BJ (cell line): ENCODE measurements at places on chromosomes 13 and 19. TPM values are rescaled to one million over a fixed set of nuclear protein-coding genes. Genes with fewer than 3 reads are reported as not detected.

DNA sequence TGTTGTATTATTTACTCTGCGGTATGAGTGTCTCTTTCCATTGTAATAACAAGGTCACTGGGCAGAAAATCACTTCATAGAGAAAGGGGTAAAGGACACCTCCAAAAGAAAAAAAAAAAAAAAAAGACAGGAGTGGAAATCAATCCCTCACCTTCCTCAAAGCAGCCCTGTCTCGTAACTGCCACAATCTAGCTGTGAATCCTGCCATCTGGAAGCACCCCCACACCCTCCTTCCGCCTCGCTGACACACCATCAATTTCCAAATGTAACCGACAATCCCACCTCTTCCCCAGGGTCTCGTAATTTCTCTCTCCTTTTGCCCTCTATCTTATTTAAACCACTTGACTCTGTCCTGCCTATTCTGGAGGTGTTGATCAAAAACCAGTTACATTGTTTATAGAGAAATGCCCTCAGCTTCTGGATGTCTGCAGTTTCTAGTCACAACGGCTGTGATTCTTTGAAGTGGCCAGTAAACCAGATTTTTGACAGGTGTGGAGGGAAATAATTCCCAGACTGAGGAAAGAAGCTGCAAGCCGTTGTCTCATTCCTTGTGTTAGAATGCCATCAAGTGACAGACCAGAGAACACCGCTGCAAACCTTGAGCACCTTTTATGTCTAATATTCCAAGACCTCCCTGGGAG, 9.1 kb upstream of the POP4 start:
- DNase-seq = no peak

DNA sequence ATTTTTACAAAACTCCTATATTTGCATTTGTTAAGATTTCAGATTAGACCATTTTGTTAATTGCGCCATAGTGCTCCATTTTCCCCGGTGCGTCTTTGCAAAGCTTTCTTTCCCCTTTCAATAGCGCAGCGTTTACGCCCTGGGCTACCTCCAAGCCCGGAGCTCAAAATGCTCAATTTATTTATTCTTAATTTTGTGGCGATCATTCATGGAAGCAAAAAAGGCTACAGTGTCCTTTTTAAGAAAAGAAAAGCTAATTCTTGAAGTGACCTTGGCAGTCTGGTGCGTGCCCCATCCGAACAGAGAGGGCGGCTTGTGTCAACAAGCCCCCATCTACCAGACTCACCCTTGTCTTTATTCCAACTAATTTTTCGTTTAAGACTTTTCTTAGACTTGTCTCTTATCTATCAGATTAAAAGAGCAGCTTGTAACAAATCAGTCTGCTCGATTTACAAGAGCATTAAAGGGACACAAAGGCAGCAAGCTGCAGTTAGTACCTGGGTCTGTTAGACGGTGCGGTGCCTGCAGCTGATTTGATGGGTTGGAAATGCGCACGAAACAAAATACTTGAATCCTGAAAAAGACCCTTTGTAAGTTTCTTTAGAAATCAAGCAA, 30.1 kb downstream of the GSX1 start:
- DNase-seq = no peak

- DNase-seq = no peak
These were observed 104.1 kb upstream of the ZNF492 start for GRCh38 chr19:22530042-22530441.

- no peak for DNase-seq
These were observed 38.9 kb downstream of the TSC22D1 start for GRCh38 chr13:44537248-44537647.

GRCh38 chr13:109963960-109964563, 177.7 kb upstream of the IRS2 start:
- DNase-seq = no peak

DNA sequence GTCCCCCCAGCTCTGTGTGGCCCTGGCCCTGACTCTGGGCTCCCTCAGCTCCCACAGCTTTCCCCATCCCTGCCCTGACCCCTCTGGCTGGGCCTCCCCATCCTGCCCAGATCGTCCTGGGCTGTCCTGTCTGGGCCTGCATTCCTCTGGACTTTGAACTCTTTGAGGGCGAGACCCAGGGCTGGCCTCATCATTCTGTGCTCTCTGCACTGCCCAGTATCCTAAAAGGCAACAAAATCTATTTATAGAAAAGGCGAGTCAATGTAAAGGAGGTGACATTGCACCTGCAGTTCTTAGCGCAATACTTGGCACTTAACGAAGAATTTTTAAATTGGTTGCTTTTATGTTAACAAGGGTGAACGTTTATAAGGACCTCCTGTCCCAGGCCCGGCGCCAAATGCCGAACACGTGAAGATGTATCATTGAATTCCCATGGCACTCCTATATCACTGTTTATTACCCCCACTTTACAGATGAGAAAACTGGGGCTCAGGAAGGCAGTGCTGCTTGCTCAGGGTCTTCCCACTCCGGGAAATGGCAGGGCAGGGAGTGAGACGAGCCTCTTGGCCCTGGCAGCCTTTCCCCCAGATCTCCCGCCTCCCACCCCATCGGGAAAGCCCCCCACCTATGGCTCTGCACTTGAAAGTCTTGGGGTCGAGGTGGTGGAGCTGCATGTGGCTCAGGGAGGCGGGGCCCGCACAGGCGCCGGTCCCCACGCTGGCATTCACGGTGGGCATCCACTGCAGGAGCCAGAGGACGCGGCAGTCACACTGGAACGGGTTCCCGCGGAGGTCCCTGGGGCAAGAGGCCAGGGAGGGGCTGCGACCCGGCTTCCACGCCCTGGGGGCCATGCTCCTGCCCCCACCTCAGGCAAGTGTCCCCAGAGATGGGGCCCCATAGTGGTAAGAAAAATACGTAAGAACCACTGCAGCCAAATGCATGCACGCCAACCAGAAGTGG, 3.8 kb downstream of the LGI4 start:
- no peak for DNase-seq

- no peak for DNase-seq
These were observed at the start of gene CXCL17 for GRCh38 chr19:42442833-42443232. Gene CXCL17 (minus strand): TSS chr19:42442946. CDS start chr19:42442832, 114 bp downstream.

GRCh38 chr19:20102097-20102496, 24.3 kb downstream of the ZNF90 start:
- no peak for DNase-seq

DNA sequence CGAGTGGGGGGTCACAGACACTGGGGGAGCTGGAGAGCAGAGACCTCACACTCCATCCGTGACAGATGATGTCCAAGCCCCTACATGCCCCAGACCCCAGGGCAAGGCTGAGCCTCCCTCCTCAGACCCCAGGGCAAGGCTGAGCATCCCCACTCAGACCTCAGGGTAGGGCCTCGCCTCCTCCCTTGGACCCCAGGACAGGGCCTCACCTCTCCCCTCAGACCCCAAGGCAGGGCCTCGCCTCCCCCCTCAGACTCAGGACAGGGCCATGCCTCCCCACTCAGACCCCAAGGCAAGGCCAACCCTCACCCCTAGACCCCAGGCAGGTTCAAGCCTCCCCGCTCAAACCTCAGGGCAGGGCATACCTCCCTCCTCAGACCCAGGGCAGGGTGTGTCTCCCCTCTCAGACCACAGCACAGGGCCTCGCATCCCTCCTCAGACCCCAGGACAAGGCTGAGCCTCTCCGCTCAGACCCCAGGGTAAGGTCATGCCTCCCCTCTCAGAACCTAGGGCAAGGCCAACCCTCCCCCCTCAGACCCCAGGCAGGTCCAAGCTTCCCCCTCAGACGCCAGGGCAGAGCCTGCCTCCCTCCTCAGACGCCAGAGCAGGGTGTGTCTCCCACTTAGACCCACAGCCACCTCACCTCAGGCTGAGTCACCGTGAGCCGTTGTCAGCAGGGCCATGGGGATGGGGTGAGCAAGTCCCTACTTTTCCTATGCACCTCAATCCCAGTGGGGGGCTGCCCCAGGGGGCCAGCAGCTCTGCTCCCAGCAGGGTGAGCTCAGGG, 1.7 kb upstream of the S1PR4 start:
- DNase-seq = peak; percentile 37

- DNase-seq = no peak
These were observed 56.9 kb upstream of the GTF2F2 start for GRCh38 chr13:45063261-45063860.

ERICH6B gene
- polyA plus RNA-seq = not detected in 2 replicates

KANK3 gene
- polyA plus RNA-seq = 0.02 TPM in 1 of 2 replicates, not detected in the other

ZNF829 gene
- 1.2 and 1.5 TPM in 2 replicates for polyA plus RNA-seq

SIGLEC12 gene
- not detected in 2 replicates for polyA plus RNA-seq

MAST1 gene
- 0.25 TPM in 1 of 2 replicates, not detected in the other for polyA plus RNA-seq

FGF14 gene
- polyA plus RNA-seq = 0.01 TPM in 2 replicates

NKPD1 gene
- polyA plus RNA-seq = 0.02 and 0.05 TPM in 2 replicates
